Activated gamma-delta T cell treated with anti-CD3 and anti-CD28 coated beads, Interleukin-2, amount 50 U/mL, for 16 hours (primary cell): ENCODE measurements at places on chromosomes 1 and 21.
A peak's percentile ranks its signal among the peaks of the same experiment; 100 is the strongest.

DNA sequence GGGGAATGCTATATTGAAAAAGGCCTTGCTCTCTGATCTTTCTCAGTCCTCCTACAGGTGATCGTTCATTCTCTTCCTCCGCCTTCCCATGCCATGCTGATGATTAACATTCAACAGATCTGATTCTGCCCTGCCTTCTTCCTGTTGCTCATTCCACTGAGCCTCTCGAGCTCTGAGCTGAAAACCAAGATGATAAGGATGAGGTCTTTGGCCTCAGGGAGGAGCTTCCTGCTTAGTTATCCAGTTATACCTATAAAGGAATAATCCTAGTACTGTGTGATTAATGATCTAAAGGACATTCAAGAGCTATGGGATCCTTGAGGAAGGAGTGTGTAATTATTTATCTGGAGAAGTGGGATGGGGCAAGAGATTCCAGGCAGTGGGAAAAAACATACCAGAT, 25.2 kb upstream of the MAP3K7CL start:
- DNase-seq: no peak

GRCh38 chr1:89804642-89805237, 16.1 kb upstream of the LRRC8D start:
- DNase-seq: peak; percentile 78

DNA sequence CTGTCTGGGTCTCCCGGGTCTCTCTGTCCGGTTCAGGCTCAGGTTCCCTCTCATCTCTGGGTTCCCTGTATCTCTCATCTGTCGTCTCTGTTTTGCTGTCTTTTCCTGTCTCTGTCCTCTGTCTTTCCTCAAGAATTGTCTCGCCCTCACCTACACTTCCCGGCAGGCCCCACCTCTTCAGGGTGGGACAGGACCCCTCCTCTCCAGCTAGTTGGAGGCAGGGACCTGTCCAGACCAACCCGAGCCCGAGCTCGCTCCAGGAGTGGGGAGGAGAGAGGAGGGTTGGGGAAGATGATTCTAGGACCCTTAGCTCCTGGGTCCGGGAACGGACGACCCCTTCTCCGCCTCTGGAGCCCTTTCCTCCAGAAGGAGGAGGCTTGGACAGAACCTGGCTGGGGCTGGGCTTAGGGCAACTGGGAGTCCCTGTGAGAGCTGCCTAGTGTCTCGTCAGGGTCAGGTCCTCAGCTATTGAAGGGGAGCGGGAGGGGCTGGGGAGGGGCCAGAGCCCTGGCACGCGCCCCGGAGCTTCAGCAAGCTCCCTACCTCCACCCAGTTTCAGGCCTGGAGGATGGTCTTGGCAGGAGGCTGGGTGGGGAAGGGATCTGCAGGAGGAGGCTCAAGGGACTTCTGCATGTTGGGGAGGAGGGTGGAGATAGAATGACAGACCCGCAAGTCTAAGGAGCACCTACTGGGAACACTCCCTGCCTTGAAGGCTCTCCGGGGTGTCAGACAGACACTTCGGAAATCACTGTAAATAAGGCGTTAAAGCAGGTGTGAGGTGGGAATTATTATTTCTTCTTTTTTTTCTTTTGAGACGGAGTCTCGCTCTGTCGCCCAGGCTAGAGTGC, 26.3 kb upstream of the EPB41 start:
- DNase-seq: no peak

DNA sequence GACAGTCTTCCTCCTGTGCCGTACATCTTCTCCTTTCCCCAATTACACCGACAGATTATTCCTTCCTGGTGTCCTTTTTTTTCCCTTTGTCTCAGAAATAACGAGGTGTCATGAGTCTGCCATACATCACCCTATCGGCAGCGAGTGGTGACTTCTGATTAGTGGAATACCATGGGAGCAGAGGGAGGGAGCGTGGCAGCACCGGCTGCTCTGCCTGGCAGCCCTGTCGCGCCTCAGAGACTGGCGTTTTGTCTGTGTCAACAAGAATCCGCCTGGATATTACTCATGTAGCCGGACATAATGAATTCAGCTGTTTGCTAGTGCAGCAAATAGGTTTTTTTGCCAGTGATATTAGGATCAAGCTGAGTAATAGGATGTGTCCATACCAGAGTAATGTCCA, 51.8 kb downstream of the UTP25 start:
- no peak for DNase-seq

DNA sequence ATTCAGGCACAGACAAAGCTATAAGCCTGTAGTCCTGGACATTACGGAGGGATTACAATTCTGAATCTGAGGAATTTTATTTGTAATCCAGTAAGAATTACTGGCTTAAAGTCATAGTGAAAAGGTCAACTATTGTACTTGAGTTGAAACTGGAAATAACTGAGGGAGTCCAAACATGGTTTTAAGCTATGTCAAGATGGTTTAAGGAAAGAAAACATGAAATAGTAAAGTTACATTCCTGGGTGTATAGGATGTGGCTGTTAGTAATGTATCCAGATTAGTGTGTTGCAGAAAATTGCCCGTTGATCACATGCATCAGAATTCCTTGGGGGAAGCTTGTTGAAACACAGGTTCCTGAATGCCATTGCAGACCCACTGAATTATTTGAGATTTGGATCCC, 124.8 kb upstream of the GORAB start:
- DNase-seq: no peak

DNA sequence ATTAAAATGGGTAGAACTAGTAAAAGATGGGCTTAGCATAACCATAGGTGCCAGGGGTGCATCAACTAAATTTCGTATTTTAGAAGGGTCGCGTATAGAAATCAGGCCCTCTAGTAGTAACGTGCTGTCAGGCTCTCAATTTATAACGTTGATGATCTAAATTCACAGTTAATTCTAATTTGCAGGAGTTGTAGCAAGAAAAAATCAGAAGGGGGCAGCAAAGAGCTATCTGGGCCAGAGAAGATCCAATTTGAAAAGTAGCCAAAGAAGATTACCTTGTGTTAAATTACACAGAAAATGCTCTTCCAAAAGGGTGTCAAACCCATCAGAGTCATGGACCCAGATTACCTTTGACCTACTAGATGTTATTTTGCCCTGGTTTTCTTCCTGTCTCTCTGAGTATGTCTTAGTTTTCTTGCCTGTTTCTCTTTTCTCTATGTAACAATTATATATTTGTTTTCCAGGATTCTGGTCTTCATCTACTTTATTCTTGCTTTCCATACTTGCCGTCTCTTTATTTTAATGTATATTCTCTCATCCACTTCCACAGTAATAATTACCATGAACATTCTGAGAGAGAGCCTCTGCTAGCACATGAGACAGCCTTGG, 1030.9 kb downstream of the AMY1C start:
- no peak for DNase-seq

DNA sequence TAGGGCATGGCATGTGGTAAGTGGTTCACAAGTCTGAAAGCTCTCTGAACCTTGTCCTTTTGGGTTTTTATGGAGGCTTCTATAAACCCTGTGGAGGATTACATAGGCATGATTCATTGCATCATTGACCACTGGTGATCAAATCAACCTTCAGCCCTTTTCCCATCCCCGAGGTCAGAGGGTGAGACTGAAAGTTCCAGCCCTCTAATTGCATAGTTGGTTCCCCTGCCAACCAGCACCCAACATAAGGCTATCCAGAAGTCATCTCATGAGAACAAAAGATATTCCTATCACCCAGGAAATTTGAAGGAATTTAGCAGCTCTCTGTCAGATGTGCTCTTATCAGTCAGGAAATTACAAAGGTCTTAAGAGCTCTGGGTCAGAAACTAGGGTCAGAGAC, 89.5 kb upstream of the ARTN start:
- no peak for DNase-seq

DNA sequence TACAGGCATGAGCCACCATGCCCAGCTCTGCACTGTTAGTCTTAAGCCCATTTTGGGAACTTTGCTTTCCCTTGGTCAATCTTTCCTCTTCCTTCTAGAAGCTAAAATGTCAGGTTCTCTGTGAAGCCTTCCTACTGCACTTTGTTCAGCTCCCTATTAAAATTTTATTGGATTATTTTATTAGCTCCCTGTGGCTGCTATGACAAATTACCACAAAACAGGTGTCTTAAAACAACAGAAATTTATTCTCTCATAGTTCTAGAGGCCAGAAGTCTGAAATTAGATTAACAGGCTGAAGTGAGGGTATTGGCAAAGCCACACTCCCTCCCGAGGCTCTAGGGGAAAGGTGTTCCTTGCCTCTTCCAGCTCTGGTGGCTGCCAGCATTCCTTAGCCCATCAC, 4.2 kb upstream of the SMYD2 start:
- DNase-seq: no peak

GRCh38 chr1:243443557-243443956, 187.7 kb downstream of the SDCCAG8 start:
- no peak for DNase-seq

DNA sequence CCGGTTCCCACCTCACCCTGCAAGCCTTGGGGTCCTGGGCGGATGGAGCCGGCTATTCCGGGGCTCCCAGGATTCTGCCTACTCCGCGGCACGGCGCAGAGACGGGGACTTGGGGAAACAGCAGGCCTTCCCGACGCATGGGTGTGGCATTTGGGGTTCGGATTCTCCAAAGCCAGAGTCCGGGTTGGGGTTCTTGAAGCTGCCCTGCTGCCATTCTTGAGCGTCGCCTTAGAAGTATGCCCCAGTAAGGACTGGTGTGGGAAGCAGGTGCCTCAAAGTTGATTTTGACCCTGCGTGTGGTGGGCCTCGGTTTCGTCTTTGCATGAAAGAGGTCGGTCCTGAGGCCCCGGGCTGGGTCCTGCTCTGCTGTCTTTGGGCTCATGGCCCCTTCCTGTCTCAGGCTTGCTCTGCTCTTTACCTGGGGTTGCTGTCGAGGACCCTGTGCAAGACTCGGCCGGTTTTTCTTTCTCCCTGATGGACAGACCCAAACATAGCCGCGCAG, 696 bp downstream of the GUK1 start:
- DNase-seq: no peak

DNA sequence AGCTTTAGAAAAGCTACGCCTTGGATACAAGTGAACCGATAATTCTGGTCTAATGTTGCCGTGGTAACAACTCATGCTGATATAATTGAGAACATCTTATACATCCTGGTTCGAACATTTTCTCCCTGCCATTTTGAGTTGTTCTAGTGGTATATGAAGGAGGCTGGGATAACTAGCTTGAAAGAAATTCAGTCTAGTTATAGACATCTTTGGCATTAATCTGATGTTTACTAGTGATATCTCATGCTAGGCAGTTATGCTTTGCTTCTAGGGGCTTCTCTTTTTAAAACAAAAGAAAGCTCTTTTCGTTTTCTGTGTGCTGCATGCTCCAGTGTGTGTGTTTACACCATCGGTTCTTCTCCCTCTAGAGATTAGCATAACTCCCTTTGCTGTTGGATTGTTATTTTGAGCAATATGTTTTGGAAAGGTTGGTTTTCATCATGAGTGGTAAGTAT, 20.5 kb downstream of the PRKACB start:
- no peak for DNase-seq

DNA sequence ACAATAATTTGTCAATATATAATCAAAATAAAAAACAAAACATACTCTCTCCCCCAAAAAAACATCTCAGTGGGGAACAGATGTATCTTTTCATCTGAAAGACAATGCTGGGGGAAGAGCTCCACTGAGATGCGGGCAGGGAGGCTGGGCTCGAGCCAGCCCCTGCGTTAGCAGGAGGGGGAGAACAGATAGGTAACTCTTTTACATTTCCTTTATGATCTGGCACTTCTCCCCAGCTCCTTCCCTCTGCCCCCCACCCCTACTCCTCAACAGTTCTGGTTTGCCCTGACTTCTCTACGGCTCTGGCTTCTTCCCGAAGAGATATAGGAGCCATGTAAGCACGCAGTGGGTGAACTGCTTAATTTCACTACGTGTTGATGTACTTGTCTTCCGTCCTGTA, 12.4 kb downstream of the LEPR start:
- DNase-seq: no peak

- peak; percentile 33 for DNase-seq
Observed at GRCh38 chr1:148318123-148318903, 164.8 kb downstream of the PPIAL4G start.

DNA sequence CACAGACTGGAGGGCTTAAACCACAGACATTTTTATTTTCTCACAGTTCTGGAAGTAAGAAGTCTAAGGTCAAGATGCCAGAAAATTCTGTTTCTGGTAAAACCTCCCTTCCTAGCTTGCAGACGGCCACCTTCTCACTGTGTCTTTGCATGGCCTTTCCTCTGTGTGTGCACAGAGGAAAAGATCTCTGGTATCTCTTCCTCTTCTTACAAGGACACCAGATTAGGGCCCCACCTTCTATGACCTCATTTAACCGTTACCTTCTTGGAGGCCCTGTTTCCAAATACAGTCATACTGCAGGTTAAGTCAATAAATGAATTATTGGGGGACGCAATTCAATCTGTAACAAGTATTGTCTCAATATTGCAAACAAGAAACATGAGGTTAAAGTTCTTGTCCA, 63.0 kb upstream of the PRDX6 start:
- DNase-seq: no peak

DNA sequence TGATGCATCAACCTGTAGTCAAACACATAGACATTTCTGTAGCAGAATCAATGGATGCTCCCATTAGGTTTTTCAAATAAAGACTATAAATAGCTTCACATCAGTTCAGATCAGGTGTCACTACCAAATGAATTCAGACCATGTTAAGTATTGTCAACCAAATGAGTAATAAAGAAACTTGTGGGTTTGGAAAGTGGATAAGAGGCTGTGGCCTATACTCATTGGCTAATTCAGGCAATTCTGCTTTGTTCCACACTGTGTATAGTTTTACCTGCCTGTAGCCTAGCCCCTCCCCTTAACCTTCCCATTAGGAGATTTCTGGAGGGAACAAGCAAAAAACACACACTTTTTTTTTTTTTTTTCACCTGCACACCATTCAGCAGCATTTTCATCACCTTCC, 321.2 kb downstream of the HLX start:
- DNase-seq: no peak

GRCh38 chr1:224726441-224727182, 110.5 kb downstream of the CNIH3 start:
- DNase-seq: no peak

DNA sequence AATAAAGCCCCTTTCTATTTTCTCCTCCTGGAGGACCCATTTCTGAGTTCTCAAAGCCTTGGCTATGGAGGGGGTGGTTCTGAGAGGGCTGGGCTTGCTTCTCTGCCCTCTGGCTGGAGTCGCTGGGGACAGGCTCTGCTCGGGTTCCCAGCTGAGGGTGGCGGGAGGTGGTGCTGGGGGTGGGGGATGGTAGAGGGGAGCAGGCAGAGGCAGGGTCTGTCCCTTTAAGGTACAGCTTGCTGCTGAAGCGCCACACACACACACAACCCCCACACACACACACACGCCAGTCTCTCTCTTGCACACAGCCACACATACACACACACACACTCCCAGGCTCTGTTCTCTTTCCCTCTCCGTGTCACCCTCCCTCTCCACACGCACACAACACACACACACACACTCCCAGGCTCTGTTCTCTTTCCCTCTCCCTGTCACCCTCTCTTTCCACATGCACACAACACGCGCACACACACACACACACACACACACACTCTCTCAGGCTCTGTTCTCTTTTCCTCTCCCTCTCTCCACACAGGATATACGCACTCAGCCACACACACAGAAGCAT, 69.8 kb upstream of the SSBP3 start:
- no peak for DNase-seq

GRCh38 chr1:182833271-182833670, 5.9 kb upstream of the DHX9 start:
- no peak for DNase-seq

- no peak for DNase-seq
Observed at GRCh38 chr1:60874718-60875117, 207.6 kb upstream of the NFIA start.

- DNase-seq: no peak
Observed at GRCh38 chr21:32425628-32426027, 13.1 kb downstream of the EVA1C start.

GRCh38 chr1:26370591-26371382, 1.8 kb downstream of the ZNF683 start:
- no peak for DNase-seq
